Right renal pelvis (tissue), 4 donors: ENCODE measurements at places on chromosomes 3 and 15.

DNA sequence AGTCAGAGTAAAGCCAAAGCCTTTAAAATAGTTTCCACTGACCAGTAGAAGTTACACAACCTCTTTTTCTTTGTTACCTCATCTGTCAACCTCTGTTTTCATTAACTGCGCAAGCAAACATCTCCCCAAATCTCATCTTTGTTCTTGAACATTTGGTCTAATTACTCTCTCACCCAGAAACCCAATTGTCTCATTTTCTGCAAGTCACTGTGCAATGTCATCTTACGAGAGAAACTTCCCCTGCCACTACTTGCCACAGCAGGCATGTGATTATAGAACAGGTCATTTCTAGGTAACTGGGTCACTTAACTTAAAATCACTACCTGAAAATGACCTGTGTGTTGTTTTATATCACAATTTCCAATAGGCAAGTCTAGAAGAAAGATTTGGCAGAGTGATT is 159.4 kb downstream of the SI start:
- no peak for DNase-seq

- no peak for DNase-seq
These were observed 11.4 kb downstream of the ZIC1 start for GRCh38 chr3:147420353-147421183.

DNA sequence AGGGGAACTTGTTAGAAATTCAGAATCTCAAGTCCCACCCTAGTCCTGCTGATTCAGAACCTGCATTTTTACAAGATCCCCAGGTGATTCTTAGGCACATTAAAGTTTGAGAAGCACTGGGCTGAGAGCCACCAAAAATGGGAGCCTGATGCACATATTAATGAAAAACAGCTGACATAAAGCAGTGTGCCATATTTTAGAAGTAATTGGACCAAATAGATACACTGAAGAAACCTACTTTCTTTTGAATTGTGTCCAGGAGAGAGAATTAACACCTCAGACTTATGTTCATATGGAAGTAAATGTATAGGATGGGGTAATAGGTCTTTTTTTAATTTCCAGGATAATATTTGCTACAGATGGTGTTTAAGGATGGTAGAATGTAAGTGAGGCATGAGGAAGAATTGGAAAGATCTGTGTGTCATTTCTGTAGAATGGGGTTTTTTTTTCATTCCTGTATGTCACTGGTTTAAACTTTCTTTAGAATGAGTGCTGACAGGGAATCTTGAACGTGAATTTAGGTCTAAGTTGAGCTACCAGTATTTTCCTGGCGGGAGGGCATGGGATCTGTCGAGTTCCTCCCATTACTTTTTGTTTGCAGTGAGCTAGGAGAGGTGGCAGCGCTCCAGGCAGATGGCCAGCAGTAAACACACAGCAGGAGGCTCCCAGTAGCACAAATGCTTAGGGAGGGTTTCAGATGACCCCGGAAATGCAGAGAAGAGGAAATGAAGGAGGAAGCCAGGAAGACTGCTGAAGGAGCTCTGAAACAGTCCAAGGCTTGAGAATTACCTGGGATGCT is 185.6 kb downstream of the PLCL2 start:
- no peak for DNase-seq

- DNase-seq: no peak
These were observed 654.6 kb upstream of the LMCD1 start for GRCh38 chr3:7847021-7847420.

DNA sequence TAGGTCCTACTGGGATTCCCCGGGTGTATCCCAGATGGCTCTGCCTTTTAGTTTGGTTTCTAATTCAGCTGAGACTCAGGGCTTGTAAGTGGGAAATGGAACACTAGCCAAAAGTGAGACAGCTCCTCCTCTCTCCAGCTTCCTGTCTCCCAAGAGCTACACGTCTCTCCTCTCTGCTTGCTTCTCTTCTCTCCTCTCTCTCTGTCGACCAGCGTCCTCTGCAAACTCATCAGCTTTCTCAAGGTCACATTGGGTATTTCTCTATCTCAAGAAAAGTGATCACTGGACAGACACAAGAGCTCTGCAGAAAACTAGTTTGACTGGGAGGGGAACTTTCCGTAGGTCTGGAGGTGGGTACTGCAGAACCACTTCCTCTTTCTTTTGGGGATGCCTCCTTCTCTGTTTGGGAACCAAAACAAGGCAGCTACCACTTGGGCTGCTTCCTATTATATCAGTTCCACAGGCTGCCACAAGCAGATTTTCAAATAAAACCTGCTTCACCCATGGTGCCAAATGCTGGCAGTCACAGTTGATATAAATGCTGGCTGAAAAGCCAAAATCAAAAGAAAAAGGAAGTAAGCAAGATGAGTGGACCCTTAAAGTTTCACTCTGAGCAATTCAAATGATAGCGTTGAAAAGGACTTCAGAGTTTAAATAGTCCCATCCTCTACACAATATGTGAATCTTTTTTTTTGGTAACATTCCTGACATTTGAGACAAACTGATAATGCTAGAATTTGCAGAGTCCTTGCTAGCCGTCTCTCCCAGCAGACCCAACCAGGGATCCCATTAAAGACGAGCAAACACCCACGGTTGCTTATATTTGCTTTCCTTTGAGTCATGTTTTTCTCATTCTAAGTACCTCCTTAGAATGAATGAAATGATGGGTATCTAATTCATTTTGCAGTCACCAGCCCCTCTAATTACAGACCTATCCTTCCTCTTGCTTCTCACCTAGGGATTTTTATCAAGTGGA is 7.2 kb upstream of the DYNC1LI1 start:
- DNase-seq: no peak

DNA sequence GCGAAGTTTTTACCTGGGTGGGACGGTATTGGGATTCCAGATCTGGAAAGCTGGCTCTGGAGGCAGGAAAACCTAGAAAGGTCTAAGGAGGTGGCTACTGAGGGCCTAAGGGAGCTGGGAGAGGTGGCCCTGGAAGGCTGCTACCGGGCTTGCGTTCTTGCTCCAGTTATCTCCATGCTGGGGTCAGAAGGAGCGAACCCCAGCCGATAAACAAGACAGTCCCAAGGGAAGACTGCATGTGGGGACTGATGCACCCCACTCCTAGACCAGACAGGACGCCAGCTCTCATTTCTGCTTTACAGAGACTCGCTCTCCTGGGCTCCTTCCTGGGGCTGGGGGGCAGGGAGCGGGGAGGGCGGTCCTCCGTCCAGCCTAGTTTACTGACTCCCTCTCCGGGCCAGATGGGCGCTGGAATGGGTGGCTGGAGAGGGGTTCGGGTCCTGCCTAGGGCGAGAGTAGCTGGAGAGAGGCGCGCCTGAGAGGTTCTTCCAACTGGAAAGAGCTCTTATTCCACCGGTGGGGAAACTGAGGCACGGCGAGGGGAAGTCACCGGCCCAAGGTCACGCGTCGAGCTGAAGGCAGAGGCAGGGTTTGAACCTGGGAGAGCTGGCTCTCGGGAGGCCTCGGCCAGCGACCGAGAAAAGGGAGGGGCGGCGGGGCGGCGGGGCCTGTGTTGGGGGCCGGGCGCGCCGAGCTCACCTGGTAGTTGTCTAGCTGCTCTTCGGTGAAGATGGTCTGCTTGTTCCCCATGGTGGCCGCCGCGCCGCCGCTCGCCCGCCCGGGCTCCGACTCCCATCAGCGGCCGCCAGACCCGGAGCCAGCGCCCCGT is 565 bp downstream of the CIB2 start:
- no peak for DNase-seq

DNA sequence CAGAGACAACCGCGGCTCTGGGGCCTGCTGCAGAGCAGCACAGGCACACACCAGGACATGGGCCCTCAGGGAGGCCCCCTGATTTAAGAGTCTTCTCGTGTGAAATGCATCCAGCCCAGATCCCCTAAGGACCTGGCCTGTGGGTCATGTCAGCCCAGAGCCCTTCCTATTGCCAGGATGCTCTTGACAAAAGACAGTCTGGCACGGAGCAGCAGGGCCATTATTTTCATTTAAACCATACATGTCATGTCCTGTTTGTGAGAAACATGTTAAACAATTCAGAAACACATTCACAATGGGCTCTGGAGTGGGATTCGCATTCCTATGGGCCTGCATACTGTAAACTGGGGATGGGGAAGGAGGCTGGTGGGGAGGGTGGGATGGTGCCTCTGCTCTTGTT is 367.4 kb upstream of the WNT5A start:
- no peak for DNase-seq

GRCh38 chr3:13081603-13082360 is 8.6 kb upstream of the IQSEC1 start:
- DNase-seq: no peak

- no peak for DNase-seq
These were observed 25.5 kb downstream of the OSBPL10 start for GRCh38 chr3:31955581-31955980.

DNA sequence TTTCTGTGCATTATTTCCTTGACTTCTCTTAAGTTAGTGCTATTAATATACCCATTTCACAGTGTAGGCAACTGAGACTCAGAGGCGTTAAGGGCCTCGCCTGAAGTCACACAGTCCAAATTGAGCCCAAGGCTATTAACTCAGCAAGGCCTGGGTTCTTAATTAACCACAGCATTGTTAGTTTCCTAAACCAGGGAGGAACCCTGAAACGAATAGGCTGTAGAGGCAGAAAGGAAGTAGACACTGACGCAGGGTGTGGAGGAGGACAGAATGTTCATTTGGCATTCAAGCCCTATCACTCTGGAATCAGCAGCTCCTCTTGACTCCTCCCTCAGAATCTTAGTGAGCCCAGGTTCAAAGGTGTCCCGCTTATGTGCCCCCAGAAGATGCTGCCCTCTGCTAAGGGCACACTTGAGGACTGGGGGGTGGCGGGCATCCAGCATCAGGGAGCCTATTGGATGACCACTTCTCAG is 13.9 kb downstream of the ARHGEF3 start:
- DNase-seq: no peak

GRCh38 chr15:96670389-96670788 is 339.9 kb downstream of the NR2F2 start:
- no peak for DNase-seq

- no peak for DNase-seq
These were observed 3.5 kb upstream of the PLA2G4E start for GRCh38 chr15:42024303-42024702.

DNA sequence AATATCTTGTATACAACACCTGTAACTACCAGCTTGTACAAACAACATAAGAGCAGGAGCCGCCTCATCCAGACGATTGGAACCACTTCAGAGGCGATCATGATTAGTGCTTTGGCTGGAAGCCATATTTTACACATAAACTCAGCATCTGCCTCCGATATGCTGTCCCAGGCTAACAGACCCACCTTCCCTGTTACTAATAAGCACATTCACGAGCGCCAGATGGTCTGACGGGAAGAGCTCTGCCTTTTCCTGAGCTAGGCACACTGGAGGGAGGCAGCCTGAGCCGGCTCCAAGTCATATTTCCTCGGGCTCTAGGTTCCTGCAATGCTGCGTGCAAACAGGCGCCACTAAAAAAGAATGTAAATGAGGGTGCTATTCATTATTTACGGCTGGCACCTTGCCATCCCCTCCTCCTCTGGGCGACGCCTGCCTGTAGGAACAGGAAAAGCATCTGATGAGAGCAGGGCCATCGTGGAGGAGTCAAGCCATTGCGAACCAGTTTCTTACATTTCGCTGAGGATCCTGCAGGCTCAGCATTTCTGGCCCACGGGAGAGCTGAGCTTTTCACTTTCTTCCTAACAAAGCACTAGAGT is 98.2 kb downstream of the ANXA2 start:
- no peak for DNase-seq

GRCh38 chr15:100941536-100941935 is 22.4 kb downstream of the LRRK1 start:
- no peak for DNase-seq

GRCh38 chr15:70048578-70049514 is 48.9 kb downstream of the TLE3 start:
- no peak for DNase-seq

DNA sequence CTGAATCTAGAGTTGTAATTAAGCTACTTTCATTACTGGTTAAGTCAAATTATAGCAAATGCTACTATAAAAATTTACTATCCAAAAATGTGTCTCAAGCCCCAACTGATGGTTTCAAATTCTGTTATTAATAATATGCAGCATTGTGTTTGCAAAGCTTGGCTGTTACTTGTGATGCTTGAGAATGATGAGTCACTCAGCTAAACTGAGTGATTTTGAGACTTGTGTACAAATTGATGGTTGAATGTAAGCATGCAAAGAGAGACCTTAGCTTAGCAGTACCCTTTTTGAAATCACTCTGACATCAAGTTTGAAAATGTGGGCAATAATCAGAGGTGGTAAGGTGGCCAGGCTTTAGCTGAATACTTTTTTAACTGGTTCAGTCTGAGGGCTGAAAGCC is 27.6 kb downstream of the OPA1 start:
- no peak for DNase-seq

- no peak for DNase-seq
These were observed 180.8 kb downstream of the KCNAB1 start for GRCh38 chr3:156300929-156301840.

DNA sequence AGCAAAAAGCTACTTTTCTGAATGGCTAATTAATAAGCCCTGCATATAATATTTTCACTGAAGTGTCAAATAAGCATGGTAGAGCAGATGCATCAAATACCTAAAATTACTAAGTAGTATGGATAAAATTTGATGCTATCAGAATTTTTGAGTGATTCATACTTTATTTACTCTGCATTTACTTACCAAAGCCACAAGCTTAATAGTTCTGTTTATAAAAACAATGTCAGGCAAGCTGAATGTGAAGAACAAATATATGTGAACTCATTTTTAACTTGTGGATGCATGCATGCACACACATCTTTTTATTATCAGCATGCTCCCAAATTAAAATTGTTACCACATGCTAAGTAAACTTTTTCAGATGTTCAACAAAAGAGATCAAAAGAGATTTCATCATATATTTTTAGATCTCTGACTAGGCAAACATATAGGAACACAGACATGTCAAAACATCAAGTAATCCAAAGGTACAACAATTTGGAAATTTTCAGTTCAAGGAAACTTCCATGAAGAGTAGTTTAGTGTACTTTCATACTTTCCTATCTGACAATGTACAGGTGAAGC is 969.4 kb downstream of the ROBO1 start:
- DNase-seq: no peak

- DNase-seq: no peak
These were observed 758.4 kb upstream of the ROBO1 start for GRCh38 chr3:80526153-80526552.

DNA sequence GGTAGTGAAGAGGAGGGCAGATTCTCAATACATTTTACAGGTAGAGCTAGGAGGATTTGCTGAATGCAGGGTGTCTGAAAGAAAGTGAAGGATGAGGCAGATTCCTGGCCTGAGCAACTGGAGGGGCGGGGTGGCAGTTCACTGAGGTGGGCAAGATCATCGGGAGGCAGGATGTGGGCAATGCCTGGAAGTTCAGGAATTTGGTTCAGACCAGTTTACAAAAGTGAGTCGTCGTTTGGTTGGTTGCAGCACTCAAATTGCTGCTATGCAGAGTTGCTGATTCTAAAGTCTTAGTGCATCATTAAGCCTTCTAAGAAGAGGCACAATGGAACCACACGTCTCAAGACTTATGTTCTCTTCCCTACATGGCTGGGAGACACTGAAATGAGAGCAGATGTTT is 134.0 kb downstream of the MFSD1 start:
- DNase-seq: no peak
